Astrocyte of the spinal cord (primary cell): ENCODE measurements at places on chromosomes 1 and 21.

GRCh38 chr1:174606471-174606870, 158.7 kb downstream of the GPR52 start:
- DNase-seq = no peak

- DNase-seq = peak; percentile 64
Observed at GRCh38 chr21:45640888-45641479, 2.5 kb upstream of the PCBP3 start.

DNA sequence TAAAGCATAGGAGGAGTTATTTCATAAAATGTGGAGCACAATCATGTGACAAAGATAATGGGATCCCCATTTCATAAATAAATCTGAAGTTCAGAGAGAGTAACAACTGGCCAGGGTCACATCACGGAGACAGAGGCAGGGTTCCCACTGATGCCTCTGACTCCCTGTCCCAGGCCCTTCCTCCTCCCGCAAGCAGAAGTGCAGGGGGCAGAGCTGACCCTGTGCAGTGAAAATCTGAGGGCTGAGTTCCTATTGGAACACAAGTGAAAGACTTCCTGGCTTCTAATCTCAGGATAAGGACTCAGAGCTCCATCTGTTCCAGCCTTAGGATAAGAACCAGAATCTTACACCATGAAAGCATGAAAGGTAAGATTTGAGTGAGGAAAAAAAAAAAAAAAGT, 22.0 kb downstream of the SELL start:
- DNase-seq = no peak

DNA sequence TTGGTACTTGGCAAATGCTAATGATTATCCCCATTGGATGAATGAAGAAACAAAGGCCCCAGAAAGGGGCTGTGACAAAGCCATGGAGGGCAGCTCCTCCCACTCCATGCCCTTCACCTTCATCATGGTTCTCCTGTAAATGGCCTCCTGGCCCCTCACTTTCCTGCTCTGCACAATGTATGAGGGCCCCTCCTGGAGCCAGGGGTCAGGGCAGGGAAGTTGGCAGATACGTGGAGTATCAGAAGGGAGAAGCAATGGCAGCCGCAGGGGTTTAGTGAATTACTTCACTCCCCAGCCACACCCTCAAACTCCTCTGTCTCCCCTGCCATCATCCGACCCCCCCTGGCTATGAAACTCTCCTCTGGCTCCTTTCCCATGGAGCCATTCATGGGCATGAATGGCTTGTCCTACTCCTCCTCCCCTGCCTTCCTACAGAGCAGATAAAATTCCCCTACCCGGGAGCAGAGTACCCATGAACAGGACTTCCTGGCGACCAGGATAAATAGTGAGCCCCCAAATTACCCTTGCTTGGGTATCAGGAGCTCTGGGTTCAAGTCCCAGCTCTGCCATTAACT, 86.3 kb downstream of the CAMK2N1 start:
- no peak for DNase-seq

GRCh38 chr1:210098356-210098755, 134.2 kb upstream of the SERTAD4 start:
- DNase-seq = peak; percentile 35

GRCh38 chr1:32014199-32014947, 705 bp downstream of the KHDRBS1 start:
- DNase-seq = peak; percentile 35

DNA sequence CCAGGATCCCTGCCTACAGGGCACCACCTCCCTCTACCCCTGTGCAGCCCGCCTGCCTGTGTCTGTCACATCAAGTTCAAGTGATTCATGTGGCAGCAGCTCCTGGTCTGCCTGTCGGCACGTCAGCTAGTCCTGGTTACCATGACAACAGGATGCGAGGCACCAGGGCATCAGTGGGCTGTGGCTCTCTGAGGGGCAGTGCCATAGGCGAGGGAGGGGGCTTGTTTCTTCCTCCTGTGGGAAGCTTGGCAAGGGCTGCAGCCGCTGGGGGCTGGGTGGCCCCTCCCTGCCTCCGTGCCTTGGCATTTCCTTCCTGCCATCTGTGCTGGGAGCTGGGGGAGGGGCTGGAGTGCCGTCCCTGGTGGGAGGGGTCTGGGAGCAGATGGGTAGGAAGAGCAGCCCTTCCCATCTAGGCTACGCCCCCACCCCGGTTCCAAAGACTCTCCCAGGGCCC, 43.1 kb downstream of the FOXO6 start:
- no peak for DNase-seq
